Osteocyte (in vitro differentiated cells): ENCODE measurements at places on chromosomes 6 and 20.

DNA sequence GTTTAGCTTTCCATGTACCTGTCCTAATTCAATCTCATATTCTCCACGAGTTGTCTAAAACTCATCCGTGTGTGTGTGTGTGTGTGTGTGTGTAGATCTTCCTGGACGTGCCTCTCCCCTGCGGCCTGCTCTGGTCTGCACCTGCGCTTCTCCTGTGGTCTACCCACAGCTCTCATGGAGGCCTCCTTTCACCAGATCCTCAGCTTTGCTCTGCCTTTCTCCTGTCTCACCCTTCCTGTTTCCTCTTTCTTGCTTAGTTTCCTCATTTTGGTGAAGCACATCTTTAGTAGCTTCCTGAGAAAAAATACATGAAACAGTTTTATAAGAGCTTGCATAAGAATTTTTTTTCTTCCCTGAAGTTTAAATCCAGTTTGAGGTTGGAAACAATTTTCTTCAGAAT is 18.1 kb downstream of the SLX4IP start:
- no peak overlapping the region for H3K4me3 ChIP-seq
- peaks cover 1% of the 10 kb centered on the region for H3K4me1 ChIP-seq
- H3K27ac ChIP-seq = no peak overlapping the region
- peaks cover 2% of the 10 kb centered on the region for H3K36me3 ChIP-seq

GRCh38 chr6:150683320-150683719 is 83.6 kb downstream of the PLEKHG1 start:
- H3K4me1 ChIP-seq = no peaks in the 10 kb centered on the region
- H3K27me3 ChIP-seq = peaks cover 5% of the 10 kb centered on the region
- no peak for DNase-seq
- no peaks in the 10 kb centered on the region for H3K36me3 ChIP-seq

- H3K36me3 ChIP-seq = no peaks in the 10 kb centered on the region
- H3K4me3 ChIP-seq = no peak overlapping the region
Observed at GRCh38 chr20:33251496-33251895, 15.7 kb downstream of the BPIFA1 start.

- peaks cover 58% of the 10 kb centered on the region for H3K36me3 ChIP-seq
- no peaks in the 10 kb centered on the region for H3K4me1 ChIP-seq
Observed at GRCh38 chr20:3371754-3372153, 35.7 kb downstream of the DNAAF9 start.

GRCh38 chr20:17227669-17228623 is 1.1 kb downstream of the PCSK2 start:
- H3K4me1 ChIP-seq = peaks cover 15% of the 10 kb centered on the region
- H3K27ac ChIP-seq = no peak overlapping the region
- peaks cover 60% of the 10 kb centered on the region for H3K27me3 ChIP-seq

DNA sequence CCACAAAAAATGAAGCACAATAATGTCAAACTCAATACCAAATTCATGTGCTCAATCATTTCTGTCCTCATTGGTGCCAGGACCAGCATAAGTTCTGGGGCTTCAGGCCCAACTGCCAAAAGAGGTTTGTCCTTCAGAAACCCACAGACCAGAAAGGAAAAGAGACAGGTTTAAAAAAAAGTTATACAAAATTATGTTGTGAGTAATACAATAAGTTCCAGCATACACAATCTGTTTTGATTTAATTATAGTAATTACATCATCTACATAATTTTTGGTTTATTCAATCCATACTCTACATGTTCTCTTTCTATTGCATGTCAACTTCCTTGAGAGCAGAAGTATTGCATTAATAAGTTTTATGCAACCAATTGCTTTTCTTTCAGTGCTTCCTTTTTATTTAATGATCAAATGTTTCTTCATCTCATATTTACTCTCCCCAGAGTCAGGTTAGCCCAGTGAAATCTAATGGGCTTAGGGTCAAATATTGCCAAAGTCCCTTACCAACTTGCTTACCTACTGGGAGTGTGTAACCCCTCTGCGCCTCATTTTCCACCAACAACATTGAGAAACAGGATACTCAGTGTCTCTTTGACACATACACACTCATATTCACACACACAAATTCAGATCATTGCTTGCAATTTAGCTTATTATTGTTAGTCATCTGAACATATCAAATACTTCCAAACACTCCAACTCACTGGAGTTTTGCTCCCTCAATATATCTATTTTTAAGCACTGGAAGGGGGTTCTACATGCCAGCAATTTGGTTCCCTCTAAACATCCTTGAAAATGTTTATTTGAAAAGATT is 424.4 kb upstream of the MARCKS start:
- peak overlapping the region; percentile 50 for H3K4me3 ChIP-seq
- no peaks in the 10 kb centered on the region for H3K27me3 ChIP-seq
- no peak for DNase-seq
- H3K36me3 ChIP-seq = peaks cover 4% of the 10 kb centered on the region
- H3K27ac ChIP-seq = peak overlapping the region; percentile 67
- H3K4me1 ChIP-seq = peaks cover 37% of the 10 kb centered on the region

DNA sequence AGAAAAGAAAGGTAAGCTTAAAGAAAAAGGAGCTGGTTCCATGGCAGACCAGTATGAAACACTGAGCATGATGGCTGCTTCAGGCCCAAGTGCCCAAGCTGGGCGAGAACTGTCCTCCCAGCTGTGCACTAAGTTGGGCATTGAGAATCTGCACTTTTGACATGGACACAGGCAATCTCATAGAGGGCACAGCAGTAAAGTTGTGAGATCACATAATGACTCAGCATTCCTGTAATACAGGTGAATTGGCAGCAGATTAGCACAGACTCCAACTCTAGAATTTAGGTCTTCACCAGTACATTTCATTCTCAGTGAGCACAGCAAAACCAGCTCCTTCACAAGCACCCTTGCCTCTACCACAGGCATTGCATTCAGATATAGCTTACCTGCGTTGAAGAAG is 343.4 kb downstream of the PKHD1 start:
- H3K27me3 ChIP-seq = peaks cover 44% of the 10 kb centered on the region
- no peak overlapping the region for H3K4me3 ChIP-seq
- H3K36me3 ChIP-seq = no peaks in the 10 kb centered on the region
- H3K4me1 ChIP-seq = no peaks in the 10 kb centered on the region
- DNase-seq = no peak

DNA sequence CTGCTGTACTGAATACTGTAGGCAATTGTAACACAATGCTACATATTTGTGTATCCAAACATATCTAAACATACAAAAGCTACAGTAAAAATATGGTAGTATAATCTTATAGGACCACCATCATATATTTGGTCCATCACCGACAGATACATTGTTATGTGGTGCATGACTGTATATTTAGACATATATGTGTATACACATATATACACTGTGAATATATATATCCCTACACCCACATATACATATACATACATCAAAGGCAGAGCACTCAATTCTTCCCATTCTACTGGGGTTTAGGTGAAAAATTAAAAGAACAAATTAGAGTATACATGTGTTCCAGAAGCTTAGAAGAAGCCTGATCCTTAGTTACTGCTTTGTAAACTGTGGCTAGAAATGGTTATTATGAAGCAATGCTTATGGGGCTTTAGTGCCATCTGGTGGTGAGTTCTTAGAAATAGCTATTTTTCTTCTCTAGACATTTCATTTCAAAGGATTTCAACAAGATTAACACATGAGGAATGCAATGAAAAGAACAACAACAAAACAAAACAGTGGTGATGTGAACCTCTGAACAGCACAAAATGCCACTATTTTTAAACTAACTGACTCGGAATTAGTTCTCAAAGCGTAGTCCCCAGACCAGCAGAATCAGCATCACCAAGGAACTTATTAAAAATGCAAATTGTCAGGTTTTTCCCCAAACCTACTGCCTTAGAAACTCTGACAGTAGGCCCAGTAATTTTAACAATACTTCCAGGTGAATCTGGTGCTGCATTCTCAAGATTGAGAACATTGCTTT is 38.0 kb downstream of the PKHD1 start:
- no peaks in the 10 kb centered on the region for H3K4me1 ChIP-seq
- no peaks in the 10 kb centered on the region for H3K36me3 ChIP-seq
- no peak overlapping the region for H3K27ac ChIP-seq
- peaks cover 30% of the 10 kb centered on the region for H3K27me3 ChIP-seq
- no peak for DNase-seq

DNA sequence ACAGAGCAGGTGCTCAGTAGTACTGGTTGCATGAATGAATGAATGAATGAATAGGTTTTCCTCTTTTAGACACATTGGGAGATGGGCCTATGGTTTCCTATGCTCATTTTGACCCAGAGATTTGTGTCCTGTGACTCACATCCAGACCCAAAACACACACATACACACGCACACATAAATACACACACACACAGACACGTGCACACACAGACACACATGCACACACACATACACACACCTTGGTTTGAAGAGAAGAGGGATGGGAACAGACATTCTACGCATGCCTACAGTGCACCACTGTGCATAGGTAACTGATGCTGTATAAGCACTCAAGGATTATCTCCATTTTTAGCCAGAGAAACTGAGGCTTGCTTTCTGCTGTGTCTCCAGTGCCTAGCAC is 4.1 kb downstream of the JPH2 start:
- peaks cover 85% of the 10 kb centered on the region for H3K4me1 ChIP-seq
- H3K36me3 ChIP-seq = no peaks in the 10 kb centered on the region
- peak overlapping the region; percentile 96 for H3K27ac ChIP-seq
- no peak for DNase-seq

- peaks cover 3% of the 10 kb centered on the region for H3K36me3 ChIP-seq
- peaks cover 21% of the 10 kb centered on the region for H3K27me3 ChIP-seq
- no peak overlapping the region for H3K27ac ChIP-seq
- no peak overlapping the region for H3K4me3 ChIP-seq
- no peak for DNase-seq
Observed at GRCh38 chr6:35552285-35552917, 39.7 kb upstream of the TULP1 start.

DNA sequence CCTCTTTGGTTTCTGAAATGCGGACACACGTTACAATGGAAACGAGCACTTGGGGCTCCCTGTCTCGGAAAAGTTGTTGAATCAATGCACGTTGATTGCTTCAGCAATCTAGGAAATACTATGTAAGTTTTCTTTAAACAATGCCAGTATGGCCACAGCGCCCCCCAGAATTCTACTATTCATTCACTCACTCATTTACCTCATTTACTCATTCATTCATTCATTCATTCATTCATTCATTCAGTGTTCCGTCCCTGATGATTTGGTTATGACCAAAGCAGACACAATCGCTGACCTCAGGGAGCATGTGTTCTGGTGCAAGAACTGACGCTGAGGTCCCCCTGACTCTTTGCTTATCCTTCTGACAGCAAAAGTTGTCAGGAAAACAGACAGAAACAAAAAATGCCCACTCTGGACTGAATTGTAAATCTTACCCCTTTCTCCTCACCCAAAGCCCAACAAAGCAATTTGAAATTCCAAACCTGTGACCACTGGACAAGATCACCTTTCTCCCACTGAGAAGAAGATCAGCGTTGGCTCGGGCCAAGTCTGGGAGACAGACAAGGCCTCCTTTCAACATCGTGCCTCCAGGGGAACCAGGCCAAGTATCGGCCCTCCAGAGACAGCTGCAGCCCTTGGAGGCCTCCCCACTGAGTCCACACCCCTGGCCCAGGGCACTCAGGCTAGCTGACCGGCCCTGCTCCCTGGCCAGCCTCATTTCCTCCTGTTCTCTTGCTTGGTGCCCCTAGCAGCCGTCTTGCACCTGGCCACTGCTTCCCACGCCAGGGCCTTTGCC is 15.0 kb upstream of the PMEPA1 start:
- peaks cover 17% of the 10 kb centered on the region for H3K4me1 ChIP-seq
- no peaks in the 10 kb centered on the region for H3K36me3 ChIP-seq
- H3K27me3 ChIP-seq = peaks cover 43% of the 10 kb centered on the region
- H3K4me3 ChIP-seq = no peak overlapping the region
- no peak for DNase-seq

DNA sequence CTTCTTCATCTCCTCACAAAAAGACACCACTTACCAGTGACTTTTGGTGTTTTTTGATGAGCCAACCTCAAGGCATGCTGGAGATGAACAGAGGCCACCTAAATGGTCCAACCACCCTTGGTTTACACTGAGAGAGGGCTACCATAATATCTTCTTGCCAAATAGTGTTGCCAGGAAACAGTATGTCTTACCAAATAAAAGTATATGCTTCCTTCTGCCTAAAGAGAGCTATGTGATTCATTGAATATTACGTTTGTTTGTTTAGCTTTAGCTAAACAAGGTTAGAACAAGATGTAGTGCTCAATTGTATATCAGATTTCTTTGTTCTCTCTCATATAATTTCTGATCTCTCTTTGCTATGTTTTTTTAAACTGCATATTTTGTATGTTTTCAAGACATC is 40.6 kb upstream of the BMP6 start:
- H3K27me3 ChIP-seq = peaks cover 45% of the 10 kb centered on the region
- H3K27ac ChIP-seq = no peak overlapping the region
- H3K4me3 ChIP-seq = no peak overlapping the region
- H3K36me3 ChIP-seq = no peaks in the 10 kb centered on the region
- DNase-seq = no peak
- no peaks in the 10 kb centered on the region for H3K4me1 ChIP-seq

DNA sequence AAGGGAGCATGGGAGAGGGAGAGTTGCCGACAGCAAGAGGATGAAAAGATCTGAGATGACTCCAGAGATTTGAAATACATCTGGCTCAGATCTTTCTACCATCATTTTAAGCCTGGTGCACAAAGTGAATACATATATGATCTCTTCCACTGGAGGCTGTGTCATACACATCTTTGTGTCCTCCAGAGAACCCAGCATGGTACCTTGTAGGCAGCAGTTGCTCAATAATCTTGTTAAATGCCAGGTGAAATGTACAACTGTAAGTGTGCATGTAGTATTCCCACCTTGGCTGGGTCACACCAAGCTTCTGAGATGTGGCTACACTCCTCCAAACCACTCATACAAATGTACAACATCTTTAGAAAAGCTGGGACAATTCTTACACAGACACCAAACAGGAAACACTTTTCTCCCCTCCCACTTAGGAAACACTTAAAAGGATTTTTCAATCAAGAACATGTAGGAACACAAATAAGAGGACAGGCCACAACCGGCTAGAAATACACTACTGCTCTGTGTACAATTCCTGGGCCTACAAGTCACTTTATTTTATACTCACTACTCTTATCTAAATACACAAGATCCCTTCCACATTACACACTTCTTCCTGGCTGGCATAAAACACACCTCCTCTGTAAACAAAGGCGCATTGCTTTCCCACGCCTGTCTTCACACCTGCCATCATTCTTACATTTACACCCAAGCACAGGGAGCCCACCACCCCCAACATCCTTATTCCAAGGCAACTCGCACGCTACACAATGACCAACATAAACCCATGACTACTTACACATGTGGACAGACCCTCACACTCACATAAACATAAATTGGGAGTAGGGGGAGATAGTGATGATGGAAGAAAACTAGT is 3.8 kb upstream of the IER3 start:
- H3K4me1 ChIP-seq = peaks cover 69% of the 10 kb centered on the region
- peak overlapping the region; percentile 96 for H3K27ac ChIP-seq
- H3K27me3 ChIP-seq = no peaks in the 10 kb centered on the region
- peaks cover 10% of the 10 kb centered on the region for H3K36me3 ChIP-seq
- peak overlapping the region; percentile 15 for H3K4me3 ChIP-seq

- peaks cover 37% of the 10 kb centered on the region for H3K36me3 ChIP-seq
- no peak for DNase-seq
Observed at GRCh38 chr20:17635332-17636244, 46.5 kb downstream of the RRBP1 start.

- H3K27ac ChIP-seq = no peak overlapping the region
- H3K4me3 ChIP-seq = no peak overlapping the region
- no peak for DNase-seq
- no peaks in the 10 kb centered on the region for H3K36me3 ChIP-seq
- H3K4me1 ChIP-seq = peaks cover 16% of the 10 kb centered on the region
- H3K27me3 ChIP-seq = no peaks in the 10 kb centered on the region
Observed at GRCh38 chr6:7996538-7997111, 67.6 kb downstream of the BLOC1S5 start.

- peaks cover 6% of the 10 kb centered on the region for H3K27me3 ChIP-seq
- no peak overlapping the region for H3K4me3 ChIP-seq
- no peaks in the 10 kb centered on the region for H3K4me1 ChIP-seq
- H3K36me3 ChIP-seq = no peaks in the 10 kb centered on the region
- no peak for DNase-seq
- H3K27ac ChIP-seq = no peak overlapping the region
Observed at GRCh38 chr6:64330694-64331307, 695.2 kb downstream of the PHF3 start.
